CD4-positive, alpha-beta T cell treated with Interleukin-12 subunit alpha and Interleukin-12 subunit beta, for 1 hour (primary cell): ENCODE measurements at places on chromosomes 6 and 20.

GRCh38 chr20:25283221-25283951 is 35.5 kb downstream of the PYGB start:
- DNase-seq, result no peak

GRCh38 chr6:14472986-14473337 is 355.4 kb downstream of the CD83 start:
- no peak for DNase-seq

DNA sequence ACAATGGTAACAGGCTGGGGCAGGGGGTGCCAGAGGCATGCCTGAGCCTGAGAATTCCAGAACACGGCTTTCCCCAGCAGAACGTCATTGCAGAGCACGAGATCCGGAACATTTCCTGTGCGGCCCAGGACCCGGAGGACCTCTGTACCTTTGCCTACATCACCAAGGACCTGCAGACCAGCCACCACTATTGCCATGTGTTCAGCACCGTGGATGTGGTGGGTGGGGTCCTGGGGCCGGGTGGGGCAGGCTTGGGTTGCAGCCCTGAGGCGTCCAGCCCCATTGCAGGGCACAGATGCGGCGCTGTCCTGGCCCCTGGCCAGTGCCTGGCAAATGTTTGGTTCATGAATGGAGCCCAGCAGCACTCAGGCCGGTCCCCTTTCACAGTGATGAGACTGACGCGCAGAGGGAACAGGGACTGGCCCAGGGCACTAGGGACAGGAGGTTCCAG is 57.1 kb downstream of the TCP11 start:
- DNase-seq, result no peak

- no peak for DNase-seq
Measured at GRCh38 chr6:44016131-44016870, 111.0 kb downstream of the MRPL14 start.

- DNase-seq, result no peak
Measured at GRCh38 chr6:167290786-167291622, at the start of gene UNC93A. UNC93A (plus strand) TSS chr6:167291315; CDS start chr6:167291490, 175 bp downstream.

DNA sequence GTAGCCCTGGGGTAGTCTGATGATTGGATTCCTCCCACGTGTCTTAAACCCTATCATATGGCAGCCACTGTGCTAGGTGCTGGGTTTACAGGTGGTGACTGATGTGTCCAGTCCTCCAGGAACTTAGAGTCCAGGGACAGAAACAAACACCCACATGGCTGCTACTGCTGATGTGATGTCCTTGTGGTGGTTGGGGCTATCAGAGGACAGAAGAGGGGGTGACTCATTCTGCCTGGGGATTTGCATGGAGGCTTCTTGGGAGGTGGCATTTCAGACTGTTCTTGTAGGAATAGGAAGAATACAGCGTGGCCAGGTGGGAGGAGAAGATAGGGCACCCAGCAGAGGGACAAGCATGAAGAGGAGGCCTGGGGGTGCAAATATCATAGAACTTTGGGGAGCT is 9.8 kb downstream of the RAET1G start:
- DNase-seq, result no peak

- no peak for DNase-seq
Measured at GRCh38 chr6:82970839-82971238, 94.8 kb downstream of the UBE3D start.

GRCh38 chr6:2658788-2659187 is 91.9 kb downstream of the MYLK4 start:
- DNase-seq, result no peak

DNA sequence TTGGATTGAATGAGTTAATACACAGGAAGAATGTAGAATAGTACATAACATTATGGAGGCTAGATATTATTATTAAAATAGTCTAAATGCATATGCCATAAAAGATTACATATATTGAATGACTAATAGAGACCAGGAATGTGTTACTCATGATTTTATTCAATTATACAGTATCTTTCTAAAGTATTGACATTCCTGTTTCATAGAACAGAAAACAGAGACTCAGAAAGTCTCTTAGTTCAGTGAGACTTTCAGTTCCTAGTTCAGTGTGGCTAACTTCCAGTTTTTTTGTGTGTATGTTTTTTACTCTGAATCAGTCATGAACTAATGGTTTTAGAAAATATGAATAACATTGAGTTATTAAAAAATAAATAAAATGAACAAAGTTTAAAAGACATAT is 34.6 kb upstream of the TMEM244 start:
- DNase-seq, result no peak

DNA sequence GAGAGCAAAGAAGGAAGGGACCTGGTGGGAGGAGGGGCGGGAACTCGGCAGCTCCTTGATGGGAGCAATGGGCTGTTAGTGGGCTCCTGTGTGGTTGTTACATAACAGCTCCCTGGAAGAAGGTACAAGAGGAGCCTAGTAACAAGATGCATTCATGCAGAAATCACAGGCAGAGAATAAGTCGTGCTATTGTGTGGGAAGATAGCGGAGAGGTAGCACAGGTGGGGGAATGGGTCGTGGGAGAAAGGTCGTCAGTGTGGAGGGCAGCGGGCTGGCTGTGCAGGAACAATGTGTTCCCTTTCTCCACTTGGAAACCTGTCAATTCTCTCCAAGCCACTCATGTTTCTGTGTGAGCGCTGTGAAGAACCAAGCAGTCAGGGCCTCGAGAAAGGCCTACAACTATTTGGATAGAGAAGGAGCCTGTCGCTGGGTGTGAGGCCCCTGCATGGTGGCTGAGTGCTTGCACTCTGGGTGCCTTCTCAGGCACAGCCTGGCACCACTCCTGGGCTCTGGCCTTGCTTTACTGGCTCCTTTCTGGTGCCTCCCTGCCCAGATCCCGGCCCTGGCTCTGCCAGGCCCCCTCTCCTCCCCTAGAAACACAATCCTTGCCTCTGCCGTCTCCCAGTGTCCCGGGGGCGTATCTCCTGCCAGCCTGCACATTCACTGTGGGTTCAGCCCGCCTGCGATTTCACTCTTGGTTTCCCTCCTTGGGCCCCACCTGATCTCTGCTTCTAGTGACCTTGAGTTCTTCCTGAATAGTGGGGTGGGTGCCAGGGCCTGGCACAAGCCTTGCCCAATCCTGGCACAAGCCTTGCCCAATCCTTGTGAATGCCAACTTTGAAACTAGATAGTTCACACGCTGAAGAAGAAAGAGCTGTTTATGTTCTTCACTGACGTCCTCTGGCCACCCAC is 7.4 kb upstream of the FGD2 start:
- no peak for DNase-seq

- no peak for DNase-seq
Measured at GRCh38 chr20:22584522-22584921, at the start of gene FOXA2. FOXA2 (minus strand) TSS chr20:22584572; CDS start chr20:22584278, 294 bp downstream.
